ENCODE measurements at places on chromosomes 7 and 10. TPM values are rescaled to one million over a fixed set of nuclear protein-coding genes. Genes with fewer than 3 reads are reported as not detected.
A peak's percentile ranks its signal among the peaks of the same experiment; 100 is the strongest.

- DNase-seq = no peak
Observed at GRCh38 chr7:107715531-107715930, 28.4 kb upstream of the CBLL1 start.

DNA sequence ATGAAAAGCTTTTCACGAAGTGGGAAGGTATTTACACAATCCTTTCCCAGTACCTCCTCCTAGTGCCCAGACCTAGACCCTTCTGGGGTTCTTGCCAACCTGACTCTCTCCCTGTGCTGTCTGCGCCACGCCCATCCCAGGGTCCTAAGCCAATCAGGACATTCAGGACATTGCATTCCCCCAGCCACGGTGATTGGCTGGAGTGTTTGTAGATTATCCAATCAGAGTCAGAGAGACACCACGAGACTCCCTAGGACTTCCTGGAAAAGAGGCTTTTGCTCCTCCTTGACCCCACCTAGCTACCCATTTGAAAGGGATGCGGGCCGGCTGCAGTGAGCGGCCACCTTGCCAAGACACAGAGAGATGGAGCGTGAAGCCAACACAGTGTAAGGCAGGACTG is 3.5 kb upstream of the GDF2 start:
- DNase-seq = peak; percentile 34

DNA sequence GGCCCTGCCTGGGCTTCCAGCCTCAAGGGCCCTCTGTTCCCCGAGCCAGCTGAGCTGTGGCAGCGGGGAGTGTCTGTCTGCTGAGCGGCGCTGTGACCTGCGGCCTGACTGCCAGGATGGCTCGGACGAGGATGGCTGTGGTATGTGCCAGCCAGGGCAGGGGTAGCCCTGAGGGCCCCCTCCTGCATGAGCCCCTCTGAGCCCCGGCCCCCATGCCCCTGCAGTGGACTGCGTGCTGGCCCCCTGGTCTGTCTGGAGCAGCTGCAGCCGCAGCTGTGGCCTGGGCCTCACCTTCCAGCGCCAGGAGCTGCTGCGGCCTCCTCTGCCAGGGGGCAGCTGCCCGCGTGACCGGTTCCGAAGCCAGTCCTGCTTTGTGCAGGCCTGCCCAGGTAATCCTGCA is 28.4 kb upstream of the ZNF467 start:
- no peak for DNase-seq

GRCh38 chr10:132554991-132555647 is 17.5 kb downstream of the INPP5A start:
- DNase-seq = peak; percentile 73

- DNase-seq = no peak
Observed at GRCh38 chr10:117499248-117500105, 43.1 kb upstream of the EMX2 start.

- DNase-seq = peak; percentile 78
Observed at GRCh38 chr10:45373003-45373575, 927 bp upstream of the ALOX5 start.

DNA sequence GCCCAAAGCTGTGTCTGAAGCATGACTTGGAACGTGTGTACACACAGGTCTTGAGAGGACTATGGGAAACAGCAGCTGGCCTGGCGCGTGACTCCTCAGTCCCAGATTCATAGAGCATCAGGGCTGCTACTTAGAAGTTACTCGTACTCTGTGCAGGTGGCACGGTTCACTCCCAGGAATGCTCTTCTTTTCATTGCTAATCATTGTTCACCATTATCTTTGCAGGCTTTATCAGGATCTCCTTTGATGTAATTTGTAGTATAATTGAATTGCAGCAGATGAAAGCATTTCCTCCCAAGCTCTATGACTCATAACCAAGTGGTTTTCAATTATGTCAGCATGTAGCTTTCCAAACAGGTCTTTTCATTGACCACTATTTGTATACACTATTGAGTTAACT is 938.9 kb downstream of the NRG3 start:
- no peak for DNase-seq

DNA sequence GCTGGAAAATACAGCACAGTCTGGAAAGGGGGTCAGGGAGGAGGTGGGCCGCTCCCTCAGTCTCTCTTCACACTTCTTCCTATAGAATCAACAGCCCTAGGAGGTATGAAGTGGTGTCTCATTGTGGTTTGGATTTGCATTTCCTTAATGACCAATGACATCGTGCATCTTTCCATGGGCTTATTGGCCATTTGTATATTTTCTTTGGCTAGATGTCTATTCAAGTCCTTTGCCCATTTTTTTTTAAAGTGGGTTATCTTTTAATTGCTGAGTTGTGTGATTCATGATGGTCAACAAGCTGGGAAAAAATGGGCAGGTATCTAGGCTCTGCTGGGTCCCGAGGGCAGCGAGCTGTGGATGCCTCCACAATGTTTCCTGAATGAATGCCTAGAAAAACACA is 29.1 kb downstream of the TMEM130 start:
- no peak for DNase-seq

The HOXA11 gene
- not detected for total RNA-seq

The FAM25G gene
- total RNA-seq = not detected

The PFKFB3 gene
- 77.2 TPM for total RNA-seq

The GPR26 gene
- not detected for total RNA-seq

All from upper lobe of right lung (tissue), 1 donor.